Activated CD4-positive, alpha-beta T cell treated with anti-CD3 and anti-CD28 coated beads, Interleukin-2, amount 50 U/mL, for 1 hour (primary cell): ENCODE measurements at places on chromosomes 12 and 14.

DNA sequence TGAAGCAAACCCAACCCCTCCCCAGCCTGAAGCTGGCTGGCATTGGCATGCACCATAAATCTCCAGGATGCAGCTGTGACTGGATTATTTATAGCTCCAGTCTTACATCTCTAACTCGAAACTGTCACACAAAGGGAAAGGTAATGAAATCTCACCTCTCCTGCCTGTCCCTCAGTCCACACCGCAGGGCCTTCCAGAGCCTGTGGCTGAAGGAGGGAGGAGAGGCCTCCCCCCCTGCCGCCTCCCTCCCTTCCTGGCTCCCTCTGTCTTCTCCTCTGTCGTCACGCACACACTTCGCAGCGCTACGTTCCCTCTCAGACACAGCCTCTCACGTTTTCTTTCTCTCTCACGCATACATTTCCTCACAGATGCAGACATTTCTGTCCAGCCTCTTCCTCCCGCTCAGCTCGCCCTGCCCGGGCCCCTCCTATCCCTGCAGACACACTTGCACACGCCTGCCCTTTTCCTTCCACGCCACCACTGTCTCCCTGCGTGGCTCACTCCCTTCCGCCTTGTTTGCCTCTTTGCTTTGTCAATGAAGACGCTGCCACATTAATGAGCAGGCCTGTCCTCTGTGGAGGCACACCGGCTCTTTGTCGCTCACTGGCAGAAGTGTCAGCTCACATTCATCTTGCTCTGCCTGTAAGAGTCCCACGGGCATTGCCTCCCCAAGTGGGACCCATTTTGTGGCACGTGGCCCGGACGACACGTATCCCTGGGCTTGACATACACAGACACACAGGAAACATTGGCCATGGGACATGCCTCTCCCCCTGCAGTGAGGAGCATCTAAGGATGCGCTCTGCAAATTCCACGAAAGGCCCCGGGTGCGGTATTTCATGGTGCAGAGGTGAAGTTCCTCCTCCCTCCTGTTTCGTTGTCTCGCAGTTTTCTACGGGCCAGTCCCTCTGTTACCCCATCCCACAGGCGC is 27.9 kb downstream of the IRF2BPL start:
- DNase-seq, result no peak

DNA sequence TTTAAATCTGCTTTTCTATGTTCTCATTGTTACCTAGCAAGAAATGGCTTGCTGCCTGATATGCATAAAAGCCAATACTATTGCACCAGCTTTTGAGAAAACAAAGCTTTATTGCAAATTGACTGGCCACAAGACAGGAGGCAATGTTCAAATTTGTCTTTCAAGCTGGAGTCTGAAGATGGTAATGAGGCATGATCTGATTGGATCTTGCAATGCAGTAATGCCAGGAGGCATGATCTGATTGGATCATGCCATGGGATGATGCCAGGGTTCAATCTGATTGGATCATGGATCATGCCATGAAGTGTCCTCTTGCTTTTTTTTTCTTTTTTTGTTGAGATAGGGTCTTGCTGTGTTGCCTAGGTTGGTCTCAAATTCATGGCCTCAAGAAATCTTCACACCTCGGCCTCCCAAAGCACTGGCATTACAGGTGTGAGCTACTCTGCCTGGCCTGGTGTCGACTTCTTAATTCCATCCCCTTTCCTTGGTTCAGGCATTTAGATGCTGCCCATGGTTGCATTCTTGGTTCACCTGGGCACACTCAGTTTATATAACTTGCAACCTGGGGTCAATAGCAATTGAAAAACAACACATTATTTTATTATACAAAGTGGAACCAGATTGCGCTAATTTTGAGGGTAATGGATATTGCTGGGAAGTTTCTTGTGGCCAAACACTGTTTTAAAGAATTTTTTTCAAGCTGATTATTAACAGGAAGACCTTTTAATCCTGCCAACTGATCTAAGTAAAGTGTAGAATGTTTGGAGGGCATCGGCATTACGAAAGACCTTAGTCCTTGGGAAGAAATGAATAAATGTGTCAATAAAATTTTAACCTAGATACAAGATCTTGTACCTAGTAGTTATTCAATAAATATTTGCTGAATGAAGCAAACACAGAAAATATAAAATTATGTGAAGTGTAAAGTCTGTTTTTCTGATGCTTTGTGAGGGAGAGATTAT is 38.8 kb downstream of the HSD17B6 start:
- no peak for DNase-seq

DNA sequence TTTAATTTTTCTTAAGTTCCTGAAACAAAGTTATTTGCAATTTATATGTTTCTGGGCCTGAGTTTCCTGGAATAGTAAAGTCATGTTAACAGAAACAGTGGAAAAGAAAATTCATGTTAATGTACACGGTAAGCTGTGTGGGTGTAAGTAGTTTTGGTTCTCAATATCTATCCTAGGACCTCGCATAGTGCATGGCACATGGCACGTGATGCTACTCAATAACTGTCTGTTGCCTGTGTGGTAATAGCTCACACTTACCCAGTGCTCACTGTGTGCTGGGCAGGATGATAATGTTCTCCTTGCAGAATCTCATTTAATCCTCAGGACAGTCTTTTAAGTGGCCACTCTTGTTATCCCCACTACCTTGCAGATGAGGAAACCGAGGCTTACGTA is 100.7 kb downstream of the DUSP16 start:
- DNase-seq, result no peak

GRCh38 chr12:94798113-94798512 is 147.8 kb upstream of the TMCC3 start:
- DNase-seq, result no peak

DNA sequence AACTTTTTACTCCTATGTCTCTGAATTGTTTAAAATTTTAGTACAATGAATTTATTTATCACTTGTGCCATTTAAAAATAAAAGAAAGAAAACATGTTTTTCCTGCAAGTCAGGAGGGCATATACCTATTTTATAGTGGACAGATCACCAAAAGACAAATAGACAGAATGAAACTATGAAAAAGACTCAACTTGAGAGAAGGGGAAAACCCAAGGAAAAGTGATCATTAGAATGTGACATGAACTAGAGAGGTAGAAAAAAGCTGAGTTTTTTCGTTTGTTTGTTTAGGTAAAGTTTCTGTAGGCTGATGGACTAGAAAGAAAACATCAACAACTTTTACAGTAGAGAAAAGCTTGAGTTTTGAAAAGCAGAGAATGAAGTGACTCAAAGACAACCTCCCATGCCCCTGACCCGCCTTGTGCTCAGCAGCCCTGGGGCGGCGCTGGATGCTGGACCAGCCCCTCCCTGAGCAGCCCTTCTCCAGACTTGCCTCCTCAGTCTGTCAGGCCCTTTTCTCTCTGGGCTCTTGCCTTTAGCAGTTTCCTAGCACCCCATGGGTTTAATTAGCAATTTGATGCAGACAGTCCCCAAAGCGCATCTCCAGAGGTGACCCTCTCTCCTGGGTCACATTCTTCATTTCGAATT is 95.1 kb upstream of the ARID2 start:
- DNase-seq, result no peak
